Mesothelial cell of epicardium (in vitro differentiated cells): ENCODE measurements at places on chromosomes 11 and 22.

DNA sequence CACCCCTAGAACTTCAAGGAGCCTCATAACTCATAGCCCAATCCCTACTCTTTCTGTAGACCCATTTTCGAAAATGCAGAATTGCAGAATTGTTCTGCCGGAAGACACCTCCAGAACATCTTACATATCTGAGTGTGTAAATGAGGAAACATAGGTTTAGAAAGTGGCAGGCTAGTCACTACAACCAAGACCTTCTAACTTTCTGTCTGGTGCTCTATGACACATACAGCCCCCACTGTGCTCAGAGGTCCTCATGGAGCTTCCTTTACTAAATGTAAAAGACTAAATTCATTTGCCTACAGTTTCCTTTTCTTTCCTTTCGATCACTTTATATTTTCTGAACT lies 132.1 kb upstream of the DDI1 start:
- H3K36me3 ChIP-seq, result peaks cover 2% of the 10 kb centered on the region
- no peak overlapping the region for H3K27ac ChIP-seq

DNA sequence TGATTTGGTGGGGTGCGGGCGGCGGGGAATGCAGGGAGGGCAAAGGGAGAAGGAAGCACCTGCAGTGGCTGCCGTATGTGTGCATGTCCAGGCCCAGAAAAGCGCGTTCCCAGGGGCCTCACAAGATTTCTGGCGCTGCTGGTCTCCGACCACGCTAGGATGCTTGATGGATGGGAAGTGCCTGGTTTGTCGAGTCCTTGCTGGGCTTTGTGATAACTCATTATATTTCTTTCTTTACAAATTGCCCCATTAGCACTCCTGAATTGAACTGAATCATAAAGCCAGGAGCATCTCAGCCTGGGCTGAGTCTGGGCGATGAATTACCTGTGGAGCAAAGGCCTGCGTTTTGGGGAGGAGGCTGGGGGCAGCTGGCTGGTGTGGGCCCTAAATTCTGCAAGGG lies 69.2 kb upstream of the LMO1 start:
- no peaks in the 10 kb centered on the region for H3K36me3 ChIP-seq
- no peak for DNase-seq
- H3K27me3 ChIP-seq, result peaks cover 19% of the 10 kb centered on the region
- H3K4me1 ChIP-seq, result peaks cover 53% of the 10 kb centered on the region

DNA sequence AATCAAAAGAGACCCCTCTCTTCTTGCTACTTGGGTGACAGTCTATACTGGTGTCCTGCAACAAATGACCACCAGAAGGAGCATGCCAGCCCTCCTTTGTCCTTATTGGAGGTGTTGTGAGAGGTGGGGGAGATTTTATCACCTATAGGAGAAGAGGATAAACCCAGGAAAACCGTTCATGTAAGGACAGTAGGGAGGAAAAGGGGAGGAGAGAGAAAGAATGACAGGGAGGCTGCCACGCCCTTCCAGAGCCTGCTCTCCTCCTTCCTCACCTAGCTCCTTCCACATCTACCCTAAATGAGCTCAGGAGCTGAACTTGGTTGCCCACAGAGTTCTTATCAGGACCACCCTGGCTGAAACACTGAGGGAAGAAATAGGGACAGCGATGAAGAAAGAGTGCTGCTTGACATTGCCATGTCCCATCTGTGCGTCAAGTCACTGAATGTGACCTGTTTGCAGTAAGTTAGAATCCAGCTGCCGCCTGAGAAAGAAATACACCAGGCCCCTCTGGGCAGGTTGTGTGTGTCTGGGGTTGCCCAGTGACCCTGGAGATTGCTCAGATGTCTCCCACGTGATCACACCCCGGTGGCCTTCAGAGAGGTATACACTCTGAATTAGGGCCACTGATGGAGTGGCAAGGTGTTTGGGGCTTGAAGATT lies 40.4 kb upstream of the ETS1 start:
- no peak overlapping the region for H3K4me3 ChIP-seq
- H3K27ac ChIP-seq, result no peak overlapping the region
- DNase-seq, result no peak
- no peaks in the 10 kb centered on the region for H3K36me3 ChIP-seq
- no peaks in the 10 kb centered on the region for H3K27me3 ChIP-seq
- peaks cover 11% of the 10 kb centered on the region for H3K4me1 ChIP-seq

DNA sequence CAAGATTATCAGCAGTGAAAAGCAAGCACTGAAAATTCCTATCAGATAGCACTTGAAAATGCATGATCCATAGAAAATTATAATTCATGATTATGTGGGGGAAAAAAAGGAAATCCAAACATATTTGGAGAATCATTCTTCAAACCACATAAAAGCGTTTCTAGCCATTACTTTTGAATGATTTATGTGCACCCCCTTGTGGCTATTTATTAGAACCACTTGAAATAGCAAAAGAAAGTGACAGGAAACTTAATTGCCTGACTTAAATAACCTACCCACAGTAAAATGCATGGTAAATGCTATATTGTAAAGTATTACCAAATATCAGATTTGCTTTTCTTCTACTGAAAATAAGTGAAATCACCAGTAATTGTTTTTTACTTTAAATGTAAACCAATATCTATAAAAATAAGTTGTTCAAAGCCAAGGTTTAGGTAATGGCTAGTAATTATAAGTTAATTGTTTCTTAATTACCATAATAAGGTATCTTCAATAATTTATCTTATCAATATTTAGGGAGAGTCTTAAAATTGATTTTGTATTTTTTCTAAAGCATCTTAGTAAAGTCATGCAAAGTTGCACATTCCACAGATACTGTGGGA lies 168.5 kb downstream of the ARHGAP42 start:
- H3K27me3 ChIP-seq, result no peaks in the 10 kb centered on the region
- no peak overlapping the region for H3K27ac ChIP-seq
- no peaks in the 10 kb centered on the region for H3K36me3 ChIP-seq
- no peak for DNase-seq
- H3K4me3 ChIP-seq, result no peak overlapping the region

GRCh38 chr11:121426476-121427399 lies 25.4 kb upstream of the SORL1 start:
- no peak overlapping the region for H3K27ac ChIP-seq
- H3K36me3 ChIP-seq, result no peaks in the 10 kb centered on the region

GRCh38 chr11:8833568-8834315 lies 77.2 kb upstream of the AKIP1 start:
- DNase-seq, result no peak
- peak overlapping the region; percentile 82 for H3K27ac ChIP-seq
- peaks cover 10% of the 10 kb centered on the region for H3K36me3 ChIP-seq
- no peaks in the 10 kb centered on the region for H3K27me3 ChIP-seq

GRCh38 chr22:17213976-17214375 lies 5.3 kb downstream of the ADA2 start:
- no peaks in the 10 kb centered on the region for H3K4me1 ChIP-seq
- no peak overlapping the region for H3K27ac ChIP-seq
- H3K4me3 ChIP-seq, result no peak overlapping the region
- peak; percentile 54 for DNase-seq

DNA sequence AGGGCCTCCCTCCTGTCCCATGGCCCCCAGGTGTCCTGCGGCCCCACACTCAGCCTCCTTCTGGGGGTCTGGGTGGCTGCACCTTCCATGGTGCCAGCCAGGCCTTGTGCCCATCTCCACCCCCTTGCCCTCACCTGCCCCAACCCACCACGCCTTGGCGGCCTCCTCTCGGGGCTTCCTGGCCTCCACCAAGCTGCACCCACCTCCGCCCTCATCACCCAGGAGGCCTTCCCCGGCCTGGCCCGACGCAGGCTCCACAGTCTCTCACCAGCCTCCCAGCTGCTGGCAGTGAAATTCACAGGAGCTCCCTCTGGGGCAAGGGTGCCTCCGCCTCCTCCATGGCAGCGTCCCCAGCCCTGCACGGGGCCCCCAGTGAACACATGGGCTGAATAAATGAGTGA lies 35.9 kb upstream of the WNT7B start:
- peaks cover 2% of the 10 kb centered on the region for H3K36me3 ChIP-seq
- peaks cover 20% of the 10 kb centered on the region for H3K4me1 ChIP-seq
- peak overlapping the region; percentile 86 for H3K4me3 ChIP-seq
- H3K27me3 ChIP-seq, result no peaks in the 10 kb centered on the region
- no peak for DNase-seq
- H3K27ac ChIP-seq, result peak overlapping the region; percentile 95

- no peak for DNase-seq
- H3K4me1 ChIP-seq, result no peaks in the 10 kb centered on the region
- H3K4me3 ChIP-seq, result no peak overlapping the region
- H3K27me3 ChIP-seq, result peaks cover 3% of the 10 kb centered on the region
- H3K36me3 ChIP-seq, result no peaks in the 10 kb centered on the region
Measured at GRCh38 chr11:21949763-21950413, 243.0 kb upstream of the ANO5 start.

GRCh38 chr11:31366795-31367194 lies 2.7 kb downstream of the DCDC1 start:
- H3K27ac ChIP-seq, result no peak overlapping the region
- peaks cover 40% of the 10 kb centered on the region for H3K27me3 ChIP-seq
- DNase-seq, result no peak
- peaks cover 15% of the 10 kb centered on the region for H3K4me1 ChIP-seq
- no peaks in the 10 kb centered on the region for H3K36me3 ChIP-seq

GRCh38 chr11:132821014-132821413 lies 711.3 kb downstream of the OPCML start:
- no peak overlapping the region for H3K27ac ChIP-seq
- no peak overlapping the region for H3K4me3 ChIP-seq
- no peaks in the 10 kb centered on the region for H3K36me3 ChIP-seq

DNA sequence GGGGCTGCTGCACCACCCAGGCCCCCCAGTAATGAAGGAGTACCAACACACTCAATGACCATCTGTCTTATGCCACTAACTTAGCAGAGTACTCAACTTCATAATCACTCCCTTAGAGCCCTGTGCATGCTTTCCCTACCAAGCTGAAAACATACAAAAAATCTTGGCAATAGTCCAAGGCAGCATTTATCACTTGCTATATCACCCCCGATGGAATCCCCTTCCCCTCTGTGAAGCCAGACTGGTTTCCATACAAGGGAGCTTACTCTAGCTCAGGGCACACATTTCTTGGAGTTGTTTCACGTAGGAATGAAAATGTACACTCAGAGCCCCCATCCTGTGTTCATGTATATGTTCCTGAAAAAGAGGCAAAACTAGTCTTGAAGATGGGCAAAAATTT lies 301.3 kb upstream of the TENM4 start:
- H3K4me3 ChIP-seq, result no peak overlapping the region
- H3K4me1 ChIP-seq, result peaks cover 11% of the 10 kb centered on the region
- H3K27ac ChIP-seq, result peak overlapping the region; percentile 72
- peaks cover 18% of the 10 kb centered on the region for H3K27me3 ChIP-seq
- H3K36me3 ChIP-seq, result no peaks in the 10 kb centered on the region
- no peak for DNase-seq

- no peak overlapping the region for H3K4me3 ChIP-seq
- peaks cover 3% of the 10 kb centered on the region for H3K27me3 ChIP-seq
- DNase-seq, result no peak
- H3K27ac ChIP-seq, result no peak overlapping the region
- H3K4me1 ChIP-seq, result no peaks in the 10 kb centered on the region
Measured at GRCh38 chr11:71527576-71528210, 626 bp downstream of the KRTAP5-7 start.

DNA sequence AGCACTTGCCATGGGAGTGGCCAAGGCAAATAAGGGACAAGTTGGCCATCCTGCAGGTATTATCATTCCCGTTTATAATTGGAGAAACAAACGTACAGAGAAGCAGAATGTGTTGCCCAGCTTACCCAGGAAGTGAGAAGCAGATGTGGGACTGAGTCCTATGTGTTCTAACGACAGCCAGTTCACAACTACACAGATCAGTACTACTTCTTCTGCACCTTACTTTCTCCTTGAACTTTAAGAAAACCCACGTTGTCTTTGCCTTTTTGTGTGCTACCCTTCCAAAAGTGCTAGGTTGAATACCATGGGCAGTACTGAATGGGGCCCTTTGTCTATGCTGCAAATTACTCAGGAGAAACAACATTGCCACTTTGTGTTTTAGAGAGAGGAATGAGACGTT lies 62.8 kb upstream of the BLID start:
- H3K4me1 ChIP-seq, result peaks cover 17% of the 10 kb centered on the region
- no peaks in the 10 kb centered on the region for H3K27me3 ChIP-seq
- no peak overlapping the region for H3K4me3 ChIP-seq
- DNase-seq, result no peak
- no peak overlapping the region for H3K27ac ChIP-seq

DNA sequence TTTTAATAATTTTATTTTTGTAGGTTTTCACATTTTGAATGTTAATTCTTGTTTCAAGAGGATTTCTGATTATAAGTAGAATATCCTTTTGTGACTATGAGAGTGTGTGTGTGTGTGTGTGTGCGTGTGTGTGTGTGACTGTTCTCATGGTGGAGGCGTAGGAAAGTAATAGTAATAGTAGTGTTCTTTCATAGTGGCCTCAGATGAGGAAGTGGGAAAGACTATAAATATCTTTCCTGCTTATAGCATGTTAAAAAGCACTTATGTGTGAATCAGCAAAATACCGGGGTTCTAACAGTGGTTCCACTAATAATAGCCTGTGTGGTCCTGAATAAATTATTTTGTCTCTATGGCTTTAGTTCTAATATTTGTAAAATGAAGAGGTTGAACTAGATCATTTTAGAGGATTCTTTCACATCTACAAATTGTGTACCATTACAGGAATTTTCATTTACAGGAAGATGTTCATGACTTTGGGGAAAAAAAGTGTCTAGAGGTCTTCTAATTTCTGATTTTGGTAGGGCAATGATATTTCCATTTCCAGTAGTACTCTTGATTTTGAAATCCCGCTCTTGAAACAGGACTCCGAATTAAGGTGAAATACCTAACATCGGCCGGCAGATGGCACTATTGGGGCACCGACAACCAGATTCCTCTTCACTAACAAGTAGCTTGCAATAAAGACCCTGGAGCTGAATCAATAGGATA lies 29.9 kb upstream of the OR10G7 start:
- H3K36me3 ChIP-seq, result no peaks in the 10 kb centered on the region
- H3K4me1 ChIP-seq, result peaks cover 2% of the 10 kb centered on the region
- H3K27ac ChIP-seq, result no peak overlapping the region
- H3K4me3 ChIP-seq, result no peak overlapping the region
- H3K27me3 ChIP-seq, result peaks cover 42% of the 10 kb centered on the region
- DNase-seq, result no peak

DNA sequence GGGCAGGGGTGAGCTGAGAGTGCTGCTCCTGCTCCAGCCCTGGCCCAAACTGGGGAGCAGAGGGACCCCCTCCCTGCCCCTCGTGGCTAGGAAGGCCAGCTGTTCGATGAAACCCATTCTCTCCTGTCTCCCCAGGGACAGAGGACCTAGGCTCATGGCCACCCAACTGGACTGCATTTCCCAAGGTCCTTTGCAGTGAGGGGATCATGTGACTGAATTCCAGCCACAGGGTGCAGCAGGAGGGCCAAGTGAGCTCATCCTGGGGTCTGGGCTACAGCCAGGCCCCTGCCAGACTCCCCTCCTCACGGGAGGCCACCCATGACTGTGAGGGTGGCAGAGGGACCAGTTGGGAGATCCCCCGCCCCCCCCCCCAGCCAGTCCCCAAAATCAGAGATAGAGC lies 777.6 kb downstream of the TBC1D22A start:
- H3K4me1 ChIP-seq, result no peaks in the 10 kb centered on the region
- H3K36me3 ChIP-seq, result no peaks in the 10 kb centered on the region
- no peak overlapping the region for H3K4me3 ChIP-seq
- H3K27ac ChIP-seq, result no peak overlapping the region

- peaks cover 19% of the 10 kb centered on the region for H3K4me1 ChIP-seq
- H3K27ac ChIP-seq, result no peak overlapping the region
- DNase-seq, result no peak
- no peak overlapping the region for H3K4me3 ChIP-seq
- no peaks in the 10 kb centered on the region for H3K27me3 ChIP-seq
Measured at GRCh38 chr11:103525069-103525468, 415.8 kb downstream of the DYNC2H1 start.

GRCh38 chr22:31584804-31585160 lies 77.2 kb downstream of the PISD start:
- no peaks in the 10 kb centered on the region for H3K27me3 ChIP-seq
- no peak for DNase-seq
- peaks cover 18% of the 10 kb centered on the region for H3K4me1 ChIP-seq

- H3K36me3 ChIP-seq, result peaks cover 20% of the 10 kb centered on the region
- H3K4me3 ChIP-seq, result no peak overlapping the region
- DNase-seq, result no peak
Measured at GRCh38 chr11:121487191-121487590, 34.4 kb upstream of the SORL1-AS1 start.
